ENCODE measurements at places on chromosomes 7 and 10. TPM values are rescaled to one million over a fixed set of nuclear protein-coding genes. Genes with fewer than 3 reads are reported as not detected.
A peak's percentile ranks its signal among the peaks of the same experiment; 100 is the strongest.

ZCCHC24 gene
- total RNA-seq = 17.7 TPM

AKR1B15 gene
- 0.06 TPM for total RNA-seq

ZMYND11 gene
- total RNA-seq = 59.8 TPM

FRMD4A gene
- 34.8 TPM for total RNA-seq

ZNF804B gene
- total RNA-seq = not detected

SERPINE1 gene
- total RNA-seq = 1,980 TPM

SOSTDC1 gene
- total RNA-seq = not detected

SPDYE8 gene
- not detected for total RNA-seq

TMEM270 gene
- total RNA-seq = not detected

RTKN2 gene
- total RNA-seq = 8.6 TPM

THSD7A gene
- under 0.01 TPM for total RNA-seq

CHST3 gene
- total RNA-seq = 40.6 TPM

MKI67 gene
- total RNA-seq = 54.4 TPM

CHAT gene
- total RNA-seq = not detected

ZNF853 gene
- 0.38 TPM for total RNA-seq

- no peak for DNase-seq
Measured at GRCh38 chr7:71184136-71184535, 52.2 kb downstream of the GALNT17 start.

- DNase-seq = peak; percentile 87
Measured at GRCh38 chr10:61786728-61787127, 114.8 kb upstream of the ARID5B start.

- no peak for DNase-seq
Measured at GRCh38 chr10:124619802-124620490, 124.2 kb downstream of the FAM53B start.

DNA sequence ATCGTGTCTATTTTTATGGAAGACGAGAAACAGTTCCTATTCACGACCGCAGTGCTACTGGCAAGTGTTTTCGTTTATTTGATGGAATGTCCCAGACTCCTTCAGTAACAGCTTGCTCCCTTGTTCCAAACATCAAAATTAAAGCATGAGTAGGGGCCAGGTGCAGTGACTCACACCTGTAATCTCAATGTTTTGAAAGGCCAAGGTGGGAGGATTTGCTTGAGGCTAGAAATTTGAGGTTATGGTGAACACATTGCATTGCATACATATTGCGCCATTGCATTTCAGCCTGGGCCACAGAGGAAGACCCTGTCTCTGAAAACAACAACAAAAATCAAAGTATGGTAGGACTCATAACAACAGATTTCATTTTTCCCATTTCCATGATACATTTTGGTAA lies 22.8 kb downstream of the PTTG1IP2 start:
- DNase-seq = no peak

GRCh38 chr7:42753367-42753766 lies 158.5 kb downstream of the C7orf25 start:
- no peak for DNase-seq

- DNase-seq = no peak
Measured at GRCh38 chr7:118183428-118183785, 557 bp upstream of the LSM8 start.

GRCh38 chr10:18554479-18554878 lies 96.9 kb downstream of the NSUN6 start:
- DNase-seq = no peak

GRCh38 chr10:63885156-63885555 lies 364.0 kb downstream of the REEP3 start:
- no peak for DNase-seq

- no peak for DNase-seq
Measured at GRCh38 chr10:54940418-54940817, 139.4 kb upstream of the PCDH15 start.

- DNase-seq = peak; percentile 82
Measured at GRCh38 chr7:44638611-44639557, 32.5 kb downstream of the OGDH start.

DNA sequence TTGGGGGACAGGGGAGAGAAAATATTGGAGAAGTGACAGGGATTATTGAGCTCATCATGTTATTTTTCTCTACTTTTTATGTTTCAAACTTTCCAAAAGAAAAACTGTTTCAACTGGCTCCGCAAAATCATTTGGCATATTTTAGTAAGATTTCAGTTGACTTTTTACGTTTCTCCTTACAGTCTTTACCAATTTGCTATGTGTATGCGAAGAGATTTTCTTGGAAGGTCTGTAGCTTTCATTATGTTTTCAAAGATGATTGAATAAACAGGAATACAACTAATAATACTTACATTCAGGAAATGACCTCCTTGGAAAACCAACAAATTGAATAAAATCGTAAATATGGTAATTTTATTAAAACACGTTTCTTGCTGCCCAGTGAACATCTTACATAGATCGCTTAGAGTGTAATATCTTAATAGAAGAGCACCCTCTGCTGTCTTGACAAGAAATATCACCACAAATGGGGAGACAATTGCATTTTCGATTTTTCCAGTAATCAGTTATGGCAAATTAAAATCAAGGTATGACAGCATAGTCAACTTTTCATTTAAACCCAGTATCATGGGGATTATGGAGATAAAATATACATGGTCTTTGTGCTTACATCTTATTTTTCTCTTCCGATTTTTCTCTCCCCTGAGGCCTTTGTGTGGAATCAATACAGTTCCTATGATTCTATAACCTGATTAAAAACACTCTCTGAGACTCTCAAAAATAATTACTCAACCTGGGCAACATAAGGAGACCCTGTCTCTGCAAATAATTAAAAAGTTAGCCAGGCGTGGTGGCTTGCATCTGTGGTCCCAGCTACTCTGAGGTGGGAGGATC lies 43.1 kb downstream of the MBL2 start:
- peak; percentile 40 for DNase-seq

GRCh38 chr10:63106111-63106755 lies 26.9 kb upstream of the NRBF2 start:
- peak; percentile 59 for DNase-seq

GRCh38 chr7:1531263-1531978 lies 919 bp downstream of the MAFK start:
- DNase-seq = no peak

- peak; percentile 58 for DNase-seq
Measured at GRCh38 chr10:62728479-62728878, 76.0 kb upstream of the ADO start.

- DNase-seq = no peak
Measured at GRCh38 chr10:76066457-76066856, 635.0 kb downstream of the LRMDA start.

- no peak for DNase-seq
Measured at GRCh38 chr7:19295376-19295775, 150.2 kb upstream of the FERD3L start.

DNA sequence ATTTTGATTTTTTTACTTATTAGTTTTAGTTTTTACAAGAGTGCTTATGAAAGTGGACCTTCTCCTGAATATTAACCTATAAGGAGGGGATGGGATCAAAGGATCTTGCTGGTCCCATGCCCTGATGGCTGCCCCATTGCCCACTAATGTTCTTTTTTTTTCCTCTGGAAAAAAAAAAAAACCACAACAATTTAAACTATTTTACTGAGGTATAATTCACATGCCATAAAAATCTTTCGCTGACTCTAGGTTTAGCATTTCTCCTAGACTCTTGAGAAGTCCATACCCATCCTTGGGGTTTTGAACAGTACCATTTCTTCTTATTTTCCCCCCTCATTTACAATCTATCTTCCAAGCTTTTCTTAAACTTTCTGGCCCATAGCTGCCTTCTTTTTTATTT lies 481.8 kb downstream of the TFEC start:
- peak; percentile 48 for DNase-seq

GRCh38 chr10:75035975-75036708 lies 75.3 kb upstream of the SAMD8 start:
- peak; percentile 46 for DNase-seq

- DNase-seq = no peak
Measured at GRCh38 chr10:47050618-47051455, 139.6 kb downstream of the PTPN20 start.

GRCh38 chr10:107166403-107166802 lies 1.9 kb upstream of the SORCS1 start:
- no peak for DNase-seq

- peak; percentile 5 for DNase-seq
Measured at GRCh38 chr7:96674565-96674964, 35.1 kb downstream of the SEM1 start.

- peak; percentile 74 for DNase-seq
Measured at GRCh38 chr10:103712898-103713498, 142.4 kb downstream of the SH3PXD2A start.

DNA sequence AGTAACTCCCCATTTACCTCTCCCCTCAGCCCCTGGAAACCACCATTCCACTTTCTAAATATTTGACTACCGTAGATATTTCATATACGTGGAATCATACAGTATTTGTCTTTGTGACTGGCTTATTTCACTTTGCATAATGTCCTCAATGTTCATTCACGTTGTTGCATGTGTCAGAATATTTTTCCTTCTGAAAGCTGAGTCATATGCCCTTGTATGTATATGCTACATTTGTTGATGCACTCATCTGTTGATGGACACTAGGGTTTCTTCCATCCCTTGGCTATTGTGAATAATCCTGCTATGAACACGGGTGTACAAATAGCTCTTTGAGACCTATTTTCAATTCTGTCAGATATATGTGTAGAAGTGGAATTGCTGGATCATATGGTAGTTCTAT lies 25.8 kb upstream of the TSPAN13 start:
- DNase-seq = no peak

GRCh38 chr10:1119501-1119900 lies 63.3 kb downstream of the WDR37 start:
- no peak for DNase-seq

- DNase-seq = peak; percentile 11
Measured at GRCh38 chr10:80461208-80462183, 7.4 kb downstream of the TSPAN14 start.

GRCh38 chr7:28729727-28730126 lies 228.4 kb downstream of the TRIL start:
- DNase-seq = peak; percentile 44

DNA sequence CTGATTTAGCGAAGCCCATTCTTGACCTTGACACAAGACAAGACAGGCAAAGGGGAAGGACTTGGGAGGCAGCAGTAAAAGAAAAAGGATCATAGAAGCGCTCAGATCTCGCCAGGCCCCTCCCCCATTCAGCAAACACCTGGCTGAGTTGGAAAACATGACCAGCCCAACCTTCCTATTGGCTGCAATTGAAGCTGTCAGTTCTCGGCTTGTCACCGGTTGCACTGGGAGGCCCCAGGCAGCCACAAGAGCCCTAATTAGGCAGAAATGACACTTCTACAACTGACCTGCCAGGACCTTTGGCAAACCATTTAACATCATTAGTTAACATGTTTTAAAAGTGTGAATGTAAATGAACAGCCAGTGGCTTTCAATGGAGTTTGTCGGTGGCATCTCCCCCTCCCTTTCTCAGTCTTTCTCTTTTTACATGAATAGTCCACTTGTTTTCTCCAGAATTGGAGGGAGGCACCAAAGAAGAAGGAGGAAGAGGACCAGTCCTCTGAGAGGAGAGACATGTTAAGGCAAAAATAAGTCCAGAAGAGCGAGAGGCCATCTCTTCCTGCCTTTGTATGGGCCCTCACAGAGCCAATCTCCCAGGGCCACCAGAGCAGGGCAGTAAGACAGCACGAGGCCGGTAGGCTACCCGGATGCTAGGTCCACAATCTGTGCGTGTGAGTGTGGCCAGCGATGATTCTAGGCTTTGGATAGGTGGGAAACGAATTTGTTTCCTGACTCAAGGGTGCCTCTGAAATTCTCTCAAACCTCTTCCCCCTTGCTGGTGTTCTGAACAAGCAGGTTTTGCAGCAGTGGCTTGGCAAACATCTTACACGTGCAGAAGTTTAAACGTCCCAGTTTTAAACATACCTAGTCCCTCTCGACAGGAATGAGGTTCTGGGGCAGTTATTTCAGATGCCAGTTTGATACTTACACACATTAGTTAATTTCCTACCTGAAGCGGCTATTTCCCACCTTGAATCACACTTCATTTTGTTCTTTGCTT lies 15.0 kb upstream of the ENO4 start:
- DNase-seq = no peak

- no peak for DNase-seq
Measured at GRCh38 chr7:32461484-32461883, 28.7 kb downstream of the LSM5 start.

GRCh38 chr10:11379771-11380170 lies 231.7 kb downstream of the USP6NL start:
- no peak for DNase-seq

- DNase-seq = no peak
Measured at GRCh38 chr10:47225928-47226645, 73.9 kb upstream of the GDF10 start.

- DNase-seq = no peak
Measured at GRCh38 chr7:79471699-79472098, 18.2 kb upstream of the MAGI2 start.

DNA sequence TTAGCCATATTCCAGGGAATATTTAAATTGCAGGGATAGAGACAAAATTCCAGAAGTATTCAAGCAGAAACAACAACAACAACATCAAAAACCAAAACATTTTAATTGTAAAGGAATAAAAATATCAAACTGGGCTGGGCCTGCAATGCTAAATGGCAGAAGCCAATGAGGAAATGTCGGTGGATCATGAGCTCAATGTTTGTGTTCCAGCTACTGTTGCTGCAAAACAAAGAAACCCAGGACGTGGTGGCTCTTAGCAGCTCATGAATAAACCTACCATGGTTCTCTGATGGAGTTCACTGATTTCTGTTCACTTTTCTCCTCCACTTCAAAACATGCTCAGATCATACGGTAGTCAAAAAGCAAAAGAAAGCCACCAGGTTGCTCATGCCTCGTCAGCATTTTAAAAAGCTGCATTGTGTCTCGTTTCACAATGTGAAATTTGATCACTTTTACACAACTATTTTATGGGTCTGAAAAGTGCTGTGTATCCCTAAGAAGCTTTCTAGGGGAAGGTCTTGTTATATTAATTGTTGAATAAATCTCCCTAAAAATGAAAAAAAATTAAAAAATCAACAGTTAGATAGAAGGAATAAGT lies 54.0 kb downstream of the ASNS start:
- no peak for DNase-seq

GRCh38 chr7:150982351-150982750 lies 4.2 kb upstream of the KCNH2 start:
- DNase-seq = no peak

GRCh38 chr7:157043745-157044144 lies 33.3 kb upstream of the MNX1 start:
- peak; percentile 58 for DNase-seq

DNA sequence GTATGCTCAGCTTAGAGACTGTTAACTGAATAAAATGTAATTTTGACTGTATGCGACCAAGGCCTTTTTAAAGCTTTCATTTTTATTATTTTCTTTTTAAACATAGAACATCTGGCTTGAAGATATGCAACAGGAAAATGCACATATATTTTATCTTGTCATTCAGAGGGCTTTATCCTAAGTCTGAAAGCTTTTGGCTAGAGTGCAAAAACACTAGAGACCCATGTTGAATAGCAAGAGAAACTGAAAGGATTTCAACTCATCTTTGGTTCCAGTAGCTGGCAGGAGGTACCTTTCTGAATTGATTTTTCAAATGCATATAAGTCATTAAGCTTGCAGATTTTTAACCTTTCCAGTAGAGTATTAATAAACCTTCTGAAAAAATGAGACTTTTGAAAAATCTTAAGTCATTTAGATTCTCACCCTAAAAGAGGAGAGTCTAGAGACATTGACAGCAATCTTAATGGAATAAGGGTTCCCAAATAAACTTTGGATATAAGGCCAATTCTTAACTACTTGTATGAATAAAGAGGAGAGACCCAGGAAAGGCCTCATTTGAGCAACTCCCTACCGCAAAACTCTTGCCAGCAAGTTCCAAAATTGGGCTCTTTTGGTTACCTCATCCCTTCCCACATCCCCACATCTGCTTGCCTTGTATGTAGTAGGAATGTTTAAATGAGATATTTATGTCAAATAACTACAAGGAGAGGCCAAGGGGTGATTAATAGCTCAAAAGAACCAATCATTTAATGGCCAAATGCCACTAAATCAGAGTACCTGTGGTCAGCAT lies 454.4 kb downstream of the HTR7 start:
- no peak for DNase-seq
